ENCODE measurements at places on chromosomes 12 and 14. TPM values are rescaled to one million over a fixed set of nuclear protein-coding genes. Genes with fewer than 3 reads are reported as not detected.

PARP2 gene
- total RNA-seq = 17.9 TPM

NOXRED1 gene
- 0.48 TPM for total RNA-seq

INF2 gene
- 31.0 TPM for total RNA-seq

AQP2 gene
- total RNA-seq = not detected

TMEM229B gene
- total RNA-seq = 10.2 TPM

DLK1 gene
- total RNA-seq = 5.2 TPM

KIF5A gene
- 1.2 TPM for total RNA-seq

- H3K4me3 ChIP-seq = no peak overlapping the region
- no peak overlapping the region for H3K27ac ChIP-seq
- no peaks in the 10 kb centered on the region for H3K27me3 ChIP-seq
- DNase-seq = no peak
- H3K36me3 ChIP-seq = no peaks in the 10 kb centered on the region
- no peaks in the 10 kb centered on the region for H3K4me1 ChIP-seq
Measured at GRCh38 chr12:89750389-89751351, 42.0 kb upstream of the ATP2B1 start.

GRCh38 chr14:32329146-32329545 lies at the start of gene AKAP6:
AKAP6 (plus strand) TSS chr14:32329298; CDS start chr14:32433494, 104,196 bp downstream.
- no peaks in the 10 kb centered on the region for H3K27me3 ChIP-seq
- H3K4me1 ChIP-seq = no peaks in the 10 kb centered on the region
- H3K36me3 ChIP-seq = no peaks in the 10 kb centered on the region
- no peak within 1 kb of the TSS for H3K27ac ChIP-seq

- no peaks in the 10 kb centered on the region for H3K27me3 ChIP-seq
- H3K36me3 ChIP-seq = no peaks in the 10 kb centered on the region
- no peak overlapping the region for H3K27ac ChIP-seq
- no peak overlapping the region for H3K4me3 ChIP-seq
Measured at GRCh38 chr12:12518919-12519318, 43.7 kb downstream of the DUSP16 start.

DNA sequence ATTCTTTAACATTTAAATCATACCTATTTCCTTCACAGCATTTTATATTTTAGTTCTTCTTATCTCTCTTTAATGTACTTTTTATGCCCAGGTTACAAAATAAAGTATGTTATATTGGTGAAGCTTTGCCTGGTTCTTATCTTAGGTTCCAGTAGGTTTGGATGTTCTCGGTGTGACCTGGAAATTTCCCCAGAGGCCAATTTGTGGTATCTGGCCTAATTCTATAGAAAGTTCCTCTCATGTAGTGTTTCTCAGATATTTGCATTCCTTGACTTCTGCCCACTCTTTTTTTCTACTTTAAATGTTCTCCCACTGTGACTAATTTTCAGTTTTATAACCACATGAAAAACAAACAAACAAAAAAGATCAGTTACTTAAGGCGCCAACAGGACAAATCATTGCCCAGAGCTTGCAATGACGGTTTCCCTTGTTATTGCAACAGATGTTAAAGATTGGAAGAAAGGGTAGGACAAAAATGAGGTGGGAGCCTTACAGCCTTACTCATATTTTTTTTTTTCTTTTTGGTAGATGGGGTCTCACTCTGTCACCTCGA lies 41.2 kb upstream of the PPM1H start:
- no peak overlapping the region for H3K27ac ChIP-seq
- H3K4me3 ChIP-seq = no peak overlapping the region
- DNase-seq = no peak

- H3K27ac ChIP-seq = no peak overlapping the region
- no peak overlapping the region for H3K4me3 ChIP-seq
- no peaks in the 10 kb centered on the region for H3K27me3 ChIP-seq
- no peaks in the 10 kb centered on the region for H3K4me1 ChIP-seq
- no peaks in the 10 kb centered on the region for H3K36me3 ChIP-seq
Measured at GRCh38 chr12:4171742-4172141, 101.8 kb upstream of the CCND2 start.

DNA sequence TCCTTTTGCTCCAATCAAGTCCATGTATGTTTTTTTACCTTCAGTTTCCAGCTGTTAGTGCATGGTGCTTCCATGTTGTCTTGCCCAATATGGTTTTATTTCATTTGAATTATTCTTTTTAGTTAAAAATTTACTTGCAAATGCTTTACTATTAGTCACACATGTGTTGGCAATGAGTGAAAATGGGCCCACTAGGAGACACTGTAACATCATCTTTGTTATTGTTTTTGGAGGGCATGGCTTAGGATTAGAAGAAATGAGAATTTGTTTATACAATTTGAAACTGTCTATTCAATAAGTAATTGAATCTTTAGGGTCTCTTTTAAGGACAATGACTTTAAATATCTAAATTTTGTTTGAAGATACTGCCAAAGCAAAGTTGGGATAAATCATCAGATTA lies 133.7 kb downstream of the BRMS1L start:
- DNase-seq = no peak
- no peaks in the 10 kb centered on the region for H3K27me3 ChIP-seq
- no peaks in the 10 kb centered on the region for H3K4me1 ChIP-seq
- no peaks in the 10 kb centered on the region for H3K36me3 ChIP-seq

- no peaks in the 10 kb centered on the region for H3K36me3 ChIP-seq
- H3K27ac ChIP-seq = no peak overlapping the region
- peaks cover 4% of the 10 kb centered on the region for H3K4me1 ChIP-seq
- peak; percentile 8 for DNase-seq
Measured at GRCh38 chr14:68800390-68800789, 7.5 kb upstream of the ZFP36L1 start.

GRCh38 chr14:51205486-51205885 lies 34.6 kb upstream of the TMX1 start:
- H3K4me3 ChIP-seq = no peak overlapping the region
- H3K4me1 ChIP-seq = no peaks in the 10 kb centered on the region
- no peak for DNase-seq
- H3K27ac ChIP-seq = peak overlapping the region; percentile 13
- H3K27me3 ChIP-seq = no peaks in the 10 kb centered on the region
- no peaks in the 10 kb centered on the region for H3K36me3 ChIP-seq

DNA sequence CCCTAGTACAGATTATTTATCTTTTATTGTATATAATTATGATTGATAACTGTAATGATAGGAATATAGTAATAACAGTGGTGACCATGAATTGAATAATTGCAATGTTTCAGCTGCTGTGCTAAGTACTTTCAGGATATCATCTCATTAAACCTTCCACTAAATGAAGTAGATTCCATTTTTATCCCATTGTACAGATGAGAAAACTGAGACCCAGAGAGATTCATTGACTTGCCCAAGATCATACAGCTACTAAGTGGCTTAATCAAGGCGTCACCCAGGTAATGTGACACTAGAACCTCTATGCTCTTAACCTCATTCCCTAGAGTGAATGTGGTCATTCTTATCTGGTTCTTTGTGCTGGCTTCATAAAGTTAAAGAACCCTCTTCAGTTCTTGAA lies 124.6 kb downstream of the KTN1 start:
- H3K27ac ChIP-seq = no peak overlapping the region
- H3K4me1 ChIP-seq = no peaks in the 10 kb centered on the region
- no peak for DNase-seq
- no peak overlapping the region for H3K4me3 ChIP-seq

- no peak for DNase-seq
- no peak overlapping the region for H3K27ac ChIP-seq
- no peaks in the 10 kb centered on the region for H3K27me3 ChIP-seq
- H3K4me3 ChIP-seq = no peak overlapping the region
Measured at GRCh38 chr12:123860377-123860776, 98.3 kb downstream of the DNAH10 start.

DNA sequence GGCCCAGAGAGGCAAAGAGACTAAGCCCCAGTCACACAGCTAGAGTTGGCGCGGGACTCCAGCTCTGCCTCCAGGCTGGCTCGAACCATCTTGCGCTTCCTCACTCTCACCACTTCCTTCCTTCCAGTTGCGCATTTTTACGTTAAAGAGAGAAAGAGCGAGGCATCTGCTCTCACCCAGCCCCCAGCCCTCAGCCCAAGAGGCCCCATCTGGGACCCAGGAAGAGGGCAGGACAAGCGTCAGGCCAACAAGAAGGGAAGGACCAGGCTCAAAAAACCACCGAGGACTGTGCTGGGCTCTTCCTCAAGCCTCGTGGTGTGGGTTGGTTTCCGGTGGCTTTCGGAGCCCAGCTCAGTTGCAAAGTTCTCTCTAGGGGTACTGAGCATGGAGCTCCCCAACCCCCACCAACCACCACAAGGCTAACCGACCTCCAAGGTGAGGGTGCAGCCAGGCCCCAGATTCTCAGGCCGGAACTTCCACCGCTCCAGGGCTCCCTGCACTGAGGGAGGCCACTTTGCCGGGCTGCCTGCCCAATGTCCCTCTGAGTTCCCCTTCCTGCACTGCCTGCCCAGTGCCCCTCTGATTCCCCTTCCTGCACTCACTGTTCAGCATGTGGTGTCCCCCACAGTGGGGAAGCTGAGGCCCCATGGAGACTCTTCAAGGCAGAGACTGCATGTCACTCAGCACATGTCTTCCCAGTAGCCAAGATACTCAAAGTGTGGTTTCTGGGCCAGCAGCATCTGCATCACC lies 35.9 kb downstream of the TESC start:
- no peaks in the 10 kb centered on the region for H3K27me3 ChIP-seq
- no peaks in the 10 kb centered on the region for H3K4me1 ChIP-seq

DNA sequence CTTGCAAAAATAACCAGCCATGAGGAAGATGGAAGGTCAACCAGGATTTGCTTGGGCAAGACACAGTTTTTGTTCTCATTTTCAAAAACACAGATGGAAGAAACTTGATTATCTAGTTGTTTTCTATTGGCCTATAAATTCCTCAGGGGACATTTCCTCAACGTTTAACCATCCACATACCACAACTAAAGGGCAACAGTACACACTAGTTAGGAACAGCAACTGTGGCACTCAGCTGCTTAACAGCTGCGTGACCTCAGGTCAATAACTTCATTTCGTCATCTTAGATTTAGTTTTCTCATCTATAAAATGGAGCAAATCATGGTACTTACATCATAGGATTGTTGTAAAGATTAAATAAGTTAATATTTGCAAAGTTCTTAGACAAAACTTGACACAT lies 18.7 kb downstream of the SSTR1 start:
- no peak overlapping the region for H3K27ac ChIP-seq
- no peaks in the 10 kb centered on the region for H3K27me3 ChIP-seq
- H3K4me3 ChIP-seq = no peak overlapping the region

DNA sequence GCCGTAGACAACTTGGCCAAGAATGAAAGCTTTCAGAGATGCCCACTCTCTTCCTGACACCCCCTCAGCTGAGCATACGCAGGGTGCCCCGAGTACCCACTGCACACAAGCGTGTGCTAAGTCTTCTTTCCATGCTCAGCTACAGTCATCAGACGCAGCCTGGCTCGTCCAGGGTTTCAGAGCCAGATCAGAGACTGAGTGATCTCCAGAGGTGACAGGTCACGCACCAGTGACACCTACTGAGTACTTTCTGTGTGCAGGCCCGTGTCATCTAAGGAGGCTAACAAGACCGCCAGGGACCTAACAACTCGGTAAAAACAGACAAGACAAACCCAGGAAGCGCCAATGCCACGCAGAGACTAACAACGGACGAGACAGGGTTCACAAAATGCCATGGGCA lies 25.1 kb downstream of the STX2 start:
- no peak overlapping the region for H3K4me3 ChIP-seq
- no peak overlapping the region for H3K27ac ChIP-seq
- no peak for DNase-seq
- H3K4me1 ChIP-seq = no peaks in the 10 kb centered on the region
- H3K36me3 ChIP-seq = no peaks in the 10 kb centered on the region
- no peaks in the 10 kb centered on the region for H3K27me3 ChIP-seq

GRCh38 chr12:119446459-119446858 lies 111.9 kb downstream of the CCDC60 start:
- no peaks in the 10 kb centered on the region for H3K27me3 ChIP-seq
- no peaks in the 10 kb centered on the region for H3K4me1 ChIP-seq
- no peaks in the 10 kb centered on the region for H3K36me3 ChIP-seq
- no peak overlapping the region for H3K27ac ChIP-seq

DNA sequence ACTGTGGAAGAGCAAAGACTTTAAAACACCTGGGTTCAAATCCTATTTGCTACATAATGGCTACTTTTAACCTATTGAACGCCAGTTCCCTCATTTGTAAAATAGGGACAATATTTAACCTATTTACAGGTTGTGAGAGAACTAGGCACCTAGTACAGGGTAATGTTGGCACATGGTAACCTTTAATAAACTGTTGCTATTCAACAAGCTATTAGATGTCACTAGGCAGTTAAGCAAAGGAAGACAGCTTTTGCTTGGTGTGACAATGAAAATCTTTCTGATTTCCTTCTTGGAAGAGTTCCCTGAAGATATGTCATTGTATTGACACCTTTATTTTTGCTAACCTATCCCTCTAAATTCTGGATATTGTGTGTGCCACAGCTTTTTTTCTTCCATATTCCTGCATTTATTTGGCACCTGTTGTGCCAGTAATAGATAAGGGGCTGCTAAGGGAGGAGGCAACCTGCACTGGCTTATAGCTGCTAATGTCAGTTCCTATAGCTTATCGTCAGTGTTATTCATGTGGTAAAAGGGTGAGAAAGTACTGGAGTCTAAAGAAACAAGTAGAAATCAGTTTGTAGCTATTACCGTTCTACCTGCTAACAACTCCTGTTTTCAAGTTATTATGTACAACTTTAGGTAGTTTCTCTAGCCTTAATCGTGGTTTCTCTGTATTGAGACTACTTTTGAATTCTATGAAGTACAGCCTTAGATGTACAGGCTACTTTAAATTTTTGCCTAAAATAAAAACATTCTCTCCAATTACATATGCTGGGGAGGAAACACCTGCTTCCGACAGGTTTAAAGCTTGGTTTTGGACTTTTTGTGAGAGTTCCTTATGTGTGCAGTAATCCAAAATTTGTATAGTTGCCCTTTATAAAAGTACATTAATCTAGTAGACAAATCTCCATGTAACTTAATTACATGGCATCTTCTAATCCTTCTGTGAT lies 24.3 kb downstream of the HIF1A start:
- H3K4me3 ChIP-seq = no peak overlapping the region
- no peak overlapping the region for H3K27ac ChIP-seq
- H3K36me3 ChIP-seq = no peaks in the 10 kb centered on the region
- DNase-seq = no peak
- H3K4me1 ChIP-seq = no peaks in the 10 kb centered on the region
- no peaks in the 10 kb centered on the region for H3K27me3 ChIP-seq

- H3K4me1 ChIP-seq = no peaks in the 10 kb centered on the region
- no peak overlapping the region for H3K27ac ChIP-seq
- H3K27me3 ChIP-seq = no peaks in the 10 kb centered on the region
- no peak for DNase-seq
- H3K4me3 ChIP-seq = no peak overlapping the region
- no peaks in the 10 kb centered on the region for H3K36me3 ChIP-seq
Measured at GRCh38 chr12:19884021-19884492, 444.8 kb downstream of the AEBP2 start.

- no peak for DNase-seq
- no peak overlapping the region for H3K27ac ChIP-seq
- no peaks in the 10 kb centered on the region for H3K27me3 ChIP-seq
- no peaks in the 10 kb centered on the region for H3K36me3 ChIP-seq
- no peaks in the 10 kb centered on the region for H3K4me1 ChIP-seq
Measured at GRCh38 chr12:108890208-108890607, 10.3 kb downstream of the DAO start.

Measured in breast epithelium (tissue), 4 donors.